ENCODE measurements at places on chromosomes 11 and 22.
A peak's percentile ranks its signal among the peaks of the same experiment; 100 is the strongest.

DNA sequence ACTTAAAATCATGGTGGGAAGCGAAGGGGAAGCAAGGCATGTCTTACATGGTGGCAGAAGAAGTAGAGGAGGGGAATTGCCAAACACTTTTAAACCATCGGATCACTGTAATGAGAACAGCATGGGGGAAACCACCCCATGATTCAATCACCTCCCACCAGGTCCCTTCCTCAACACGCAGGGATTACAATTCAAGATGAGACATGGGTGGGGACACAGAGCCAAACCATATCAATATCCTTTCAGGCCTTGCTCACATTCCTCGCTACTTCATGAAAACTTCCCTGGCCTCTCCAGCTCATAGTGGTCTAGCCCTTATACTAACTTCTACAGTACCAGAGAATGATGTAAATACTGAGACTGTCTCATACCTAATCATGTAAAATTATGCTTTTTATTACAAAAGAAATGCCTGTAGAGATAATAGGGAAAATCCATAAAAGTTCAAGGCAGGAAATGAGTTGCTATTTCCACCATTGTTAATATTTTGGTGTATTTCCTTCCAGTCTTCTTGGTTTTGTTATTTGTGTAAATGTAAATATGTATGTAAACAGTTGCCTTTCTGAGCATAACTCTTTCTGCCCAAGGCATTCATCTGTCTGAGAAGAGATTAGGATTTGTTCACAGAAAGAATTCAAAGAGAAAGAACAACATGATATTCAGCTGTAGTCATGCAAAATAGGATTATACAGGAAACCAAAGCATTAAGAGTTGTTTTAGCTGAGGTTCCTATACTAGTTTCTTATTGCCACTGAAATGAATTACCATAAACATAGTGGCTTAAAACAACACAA, 104.3 kb upstream of the LDLRAD3 start:
- DNase-seq, result no peak

GRCh38 chr22:38347181-38347943, 30.1 kb upstream of the CSNK1E start:
- DNase-seq, result no peak

- DNase-seq, result no peak
Observed at GRCh38 chr11:61814247-61814957, 2.4 kb downstream of the FADS1 start.

DNA sequence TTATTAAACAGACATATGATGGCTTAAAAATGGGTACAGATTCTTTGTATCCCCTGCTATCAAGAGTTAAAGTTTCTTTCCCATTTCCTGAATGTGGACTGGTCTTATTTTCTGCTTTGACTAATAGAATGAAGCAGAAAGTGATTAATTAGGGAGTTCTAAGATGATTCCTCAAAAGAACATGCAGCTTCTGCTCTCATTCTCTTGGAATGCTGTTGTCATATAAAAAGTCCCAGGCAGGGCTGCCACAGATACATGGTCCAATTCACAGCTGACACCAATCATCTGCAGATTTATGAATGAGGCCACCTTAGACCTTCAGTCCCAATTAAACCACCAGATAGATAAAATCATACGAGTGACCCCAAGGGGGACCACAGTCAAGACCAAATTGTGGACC, 844.5 kb upstream of the RAG2 start:
- no peak for DNase-seq

GRCh38 chr11:46331282-46331984, 15.8 kb upstream of the DGKZ start:
- no peak for DNase-seq

DNA sequence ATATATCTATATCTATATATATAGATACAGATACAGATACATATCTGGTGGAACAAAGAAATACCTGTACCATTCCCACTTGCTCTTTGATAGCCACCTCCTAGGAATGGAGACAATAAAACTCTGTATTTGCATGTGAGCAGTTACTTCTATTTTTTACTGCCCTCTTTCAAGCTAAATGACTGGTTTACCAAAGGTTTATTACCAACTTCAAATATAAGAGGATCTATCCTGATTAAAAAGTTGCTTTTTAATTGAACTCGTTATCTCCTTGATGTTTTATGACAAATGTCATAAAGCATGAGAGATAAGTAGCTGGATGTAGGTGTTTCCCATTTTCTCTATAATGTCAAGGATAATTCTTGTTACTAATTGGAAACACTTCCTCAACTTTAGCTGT, 21.7 kb upstream of the GRIK4 start:
- no peak for DNase-seq

GRCh38 chr22:24952837-24953383, 394 bp downstream of the KIAA1671 start:
- DNase-seq, result peak; percentile 16

- DNase-seq, result no peak
Observed at GRCh38 chr11:111766834-111767142, 599 bp upstream of the PPP2R1B start.

DNA sequence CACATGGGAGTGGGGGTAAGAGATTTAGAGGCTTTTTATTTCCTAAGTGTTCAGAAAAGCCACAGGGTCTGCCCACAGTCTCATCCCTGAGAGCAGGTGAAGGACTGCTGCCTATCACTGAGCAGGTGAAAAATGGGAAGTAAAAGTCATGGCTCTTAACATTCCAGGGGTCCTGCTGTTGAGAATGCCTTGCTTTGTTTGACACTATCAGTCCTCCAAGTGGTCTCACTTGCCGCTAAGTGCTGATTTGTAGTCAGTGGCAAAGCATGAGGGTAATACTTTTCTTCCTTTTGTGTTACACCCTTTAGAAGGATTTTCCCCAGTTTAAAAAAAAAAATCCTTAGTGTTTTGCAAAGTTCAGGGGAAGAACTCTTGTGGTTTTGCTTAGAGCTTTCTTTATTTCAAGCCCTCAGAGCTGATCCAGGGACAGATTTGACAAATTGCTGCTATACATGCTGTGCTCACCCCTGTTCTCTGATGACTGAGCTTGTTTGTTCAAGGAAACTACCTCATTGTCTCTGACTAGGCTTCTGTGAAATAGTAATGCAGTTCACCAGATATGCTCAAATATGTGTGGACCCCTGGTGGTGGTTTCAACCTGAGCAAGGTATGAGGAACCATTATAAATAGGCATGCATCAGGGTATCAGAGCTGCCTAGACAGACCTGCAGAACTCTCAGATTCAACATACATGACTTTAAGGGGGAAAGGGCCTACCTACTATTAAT, 141.0 kb downstream of the ARHGAP42 start:
- no peak for DNase-seq

DNA sequence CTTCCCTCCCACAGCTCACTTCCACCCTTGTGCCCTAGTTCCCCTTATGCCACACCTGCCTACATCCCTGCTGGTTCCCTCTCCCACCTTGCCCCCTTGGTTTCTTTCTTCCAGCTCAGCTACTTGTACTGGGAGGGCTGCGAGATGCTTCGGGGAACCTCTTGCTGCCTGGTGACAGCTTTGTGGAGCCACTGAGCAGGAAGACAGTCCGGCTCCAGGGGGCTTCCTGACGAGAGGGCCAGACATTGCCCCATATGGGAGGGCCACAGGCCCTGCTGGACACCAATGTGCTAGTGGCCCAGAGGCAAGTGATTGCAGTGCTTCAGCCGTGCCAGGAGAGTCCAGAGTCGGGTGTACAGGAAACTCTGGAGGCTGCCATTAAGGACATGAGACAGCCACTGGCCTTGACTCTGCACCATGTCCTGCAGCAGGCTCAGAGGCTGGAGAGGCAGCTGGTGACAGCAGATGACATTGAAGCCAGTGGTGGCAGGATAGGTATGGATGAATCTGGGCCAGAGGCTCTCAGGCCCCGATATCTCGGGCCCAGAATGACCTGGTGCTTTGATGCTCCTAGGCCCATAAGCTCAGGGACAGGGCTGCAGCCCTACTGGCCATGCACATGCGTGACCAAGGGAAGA, 54.3 kb downstream of the BTG4 start:
- no peak for DNase-seq

DNA sequence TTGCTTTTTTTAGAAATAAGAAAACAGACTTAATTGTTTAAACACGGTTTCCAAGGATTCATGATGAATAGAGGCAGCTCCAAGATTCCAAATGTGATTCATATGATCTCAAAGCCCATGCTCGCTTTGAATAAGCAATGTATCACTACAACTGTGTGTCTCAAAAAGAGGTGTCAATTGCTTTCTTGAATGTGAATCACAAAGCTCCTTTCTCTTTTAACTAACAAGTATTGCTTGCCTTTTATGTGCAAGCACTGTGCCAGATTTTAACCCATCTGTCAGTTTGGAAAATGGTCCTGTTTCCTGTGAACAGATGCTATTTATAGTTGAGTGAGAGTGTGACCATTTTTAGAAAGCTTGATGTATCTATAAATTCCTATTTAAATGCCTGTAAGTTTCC, 6.5 kb downstream of the OOSP1 start:
- DNase-seq, result no peak

DNA sequence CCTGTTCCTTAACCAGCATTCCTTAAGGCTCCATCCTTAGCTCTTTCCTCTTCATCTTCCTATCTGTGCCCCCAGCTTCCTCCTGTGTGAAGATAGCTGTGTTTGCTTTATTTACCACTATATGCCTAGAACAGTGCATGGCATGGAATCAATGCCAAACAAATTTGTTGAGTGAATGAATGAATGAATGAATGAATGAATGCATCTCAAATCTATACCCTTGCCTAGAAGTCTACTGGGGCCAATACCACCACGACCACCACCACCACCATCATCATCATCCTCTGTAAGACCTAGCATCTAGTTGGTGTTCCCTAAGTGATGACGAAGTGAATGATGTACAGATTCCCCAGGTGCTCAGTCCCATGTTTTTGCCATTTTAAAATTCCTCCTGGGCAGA, 819 bp upstream of the OTOG start:
- DNase-seq, result no peak

GRCh38 chr11:970319-970871, 44.7 kb downstream of the AP2A2 start:
- DNase-seq, result no peak

DNA sequence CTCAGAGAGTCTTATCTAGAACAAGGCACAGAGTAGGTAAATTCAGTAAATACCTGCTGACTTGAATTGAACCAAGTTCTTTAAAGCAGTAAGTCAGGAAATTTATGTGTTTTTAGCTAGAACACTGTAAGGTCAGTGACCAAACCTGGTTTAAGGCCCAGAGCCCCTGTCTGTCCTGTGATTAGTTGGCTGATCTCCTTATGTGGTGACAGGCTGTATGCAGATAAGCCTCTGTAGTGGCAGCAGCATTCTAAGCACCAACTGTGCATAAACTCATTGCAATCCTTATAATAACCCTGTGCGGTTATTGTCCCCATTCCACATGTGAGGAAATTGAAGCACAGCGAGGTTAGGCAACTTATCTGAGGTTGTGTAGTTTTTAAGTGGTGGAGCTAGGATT, 40.5 kb downstream of the FBXO7 start:
- DNase-seq, result no peak

- DNase-seq, result no peak
Observed at GRCh38 chr22:35218079-35218478, 39.2 kb upstream of the HMGXB4 start.

GRCh38 chr11:115963156-115963555, 458.9 kb upstream of the CADM1 start:
- no peak for DNase-seq

DNA sequence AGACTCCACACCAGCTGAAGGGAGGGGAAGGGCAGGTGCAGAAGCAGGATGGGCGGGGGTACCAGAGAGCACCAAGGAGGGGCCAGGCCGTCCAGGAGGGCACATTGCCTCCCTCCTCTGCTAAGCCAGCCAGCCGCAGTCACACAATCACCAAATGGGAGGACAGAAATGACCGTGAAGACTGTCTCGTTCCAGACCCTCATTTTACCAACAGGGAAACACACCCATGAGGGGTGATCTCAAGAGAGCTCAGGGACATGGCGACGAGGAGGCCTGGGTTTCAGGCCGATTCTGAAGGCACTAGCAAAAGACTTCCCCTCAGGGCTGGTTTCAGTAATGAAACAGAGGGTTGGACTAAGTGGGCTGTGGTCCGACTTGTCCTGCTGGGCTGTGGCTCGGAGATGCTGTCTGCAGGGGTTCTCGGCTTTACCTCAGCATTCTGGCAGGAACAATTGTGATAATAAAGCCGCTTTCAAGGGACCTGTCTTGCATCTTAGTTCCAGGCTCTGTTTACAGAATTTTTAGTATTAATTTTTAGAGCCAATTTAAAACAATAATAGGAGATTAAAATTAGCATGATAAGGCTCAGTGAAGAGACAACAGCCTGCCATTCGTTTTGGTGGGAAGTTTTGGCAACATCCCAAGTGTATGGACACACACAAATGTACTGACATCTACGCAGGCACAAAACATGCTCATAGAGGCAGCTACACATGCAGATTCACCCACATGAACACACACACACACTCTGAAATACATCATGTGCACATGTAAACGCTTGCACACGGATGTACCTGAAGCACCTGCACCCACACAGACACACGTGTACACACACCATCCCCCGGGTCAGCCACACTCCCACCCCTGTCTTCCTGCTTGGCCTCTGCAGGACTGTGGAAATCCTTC, 2.0 kb upstream of the B3GAT1 start:
- no peak for DNase-seq

DNA sequence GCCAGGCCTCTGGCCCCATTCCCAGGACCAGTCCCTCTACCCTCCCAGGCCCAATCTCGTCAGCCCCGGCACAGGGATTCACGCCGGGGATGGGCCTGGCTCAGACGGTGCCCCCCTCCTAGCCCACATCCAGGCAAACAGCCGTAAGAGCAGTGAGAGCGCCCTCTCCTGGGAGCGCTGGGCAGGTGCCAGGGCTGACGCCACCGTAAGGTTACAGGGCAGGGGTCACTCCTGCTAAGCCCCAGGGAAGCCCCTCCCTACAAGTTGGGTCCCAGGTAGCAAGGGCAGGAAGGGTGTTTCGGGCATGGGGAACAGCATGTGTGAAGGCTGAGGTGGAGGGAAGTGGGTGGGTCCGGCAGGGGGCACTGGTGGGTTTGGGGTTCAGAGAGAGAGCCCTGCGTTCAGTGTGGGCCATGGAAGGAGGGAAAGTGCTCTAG, 19.2 kb upstream of the PPARA start:
- no peak for DNase-seq

DNA sequence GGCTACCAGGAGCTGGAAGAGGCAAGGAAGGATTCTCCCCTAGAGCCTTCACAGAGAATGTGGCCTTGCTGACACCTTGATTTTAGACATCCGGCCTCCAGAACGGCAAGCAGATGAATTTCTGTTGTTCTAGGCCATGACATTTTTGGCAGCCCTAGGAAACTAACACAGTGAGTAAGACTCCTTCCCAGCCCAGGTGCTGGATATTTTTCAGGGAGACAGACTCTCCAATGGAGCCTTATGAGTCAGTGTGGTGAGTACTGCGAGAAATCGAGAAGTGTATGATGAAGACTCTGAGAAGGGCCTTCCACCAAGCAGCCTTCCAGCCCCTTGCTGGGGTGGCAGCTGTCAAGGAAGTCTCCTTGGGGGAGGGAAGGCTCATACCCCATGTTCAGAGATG, 114.4 kb downstream of the OSBP2 start:
- no peak for DNase-seq

- no peak for DNase-seq
Observed at GRCh38 chr22:30185129-30185528, 61.4 kb downstream of the LIF start.

GRCh38 chr22:37206118-37206840, 6.0 kb downstream of the SSTR3 start:
- DNase-seq, result no peak

GRCh38 chr11:64742889-64743590, 902 bp downstream of the RASGRP2 start:
- DNase-seq, result peak; percentile 5

Data from GOT3 (cell line).